ENCODE measurements at places on chromosomes 5 and 9. TPM values are rescaled to one million over a fixed set of nuclear protein-coding genes. Genes with fewer than 3 reads are reported as not detected.
A peak's percentile ranks its signal among the peaks of the same experiment; 100 is the strongest.

The RABL6 gene
- total RNA-seq: 62.2 TPM

The CYSRT1 gene
- total RNA-seq: 0.59 TPM

The ZNF366 gene
- 13.6 TPM for total RNA-seq

The CDX1 gene
- not detected for total RNA-seq

The CCL21 gene
- 138 TPM for total RNA-seq

The PCDHGC4 gene
- total RNA-seq: 1.5 TPM

The SLC4A9 gene
- total RNA-seq: 0.32 TPM

The F2RL1 gene
- total RNA-seq: 5.9 TPM

- DNase-seq: no peak
Observed at GRCh38 chr9:3656224-3656623, 130.4 kb upstream of the RFX3 start.

GRCh38 chr5:98483301-98483685 is 290.2 kb upstream of the RGMB start:
- no peak for DNase-seq

DNA sequence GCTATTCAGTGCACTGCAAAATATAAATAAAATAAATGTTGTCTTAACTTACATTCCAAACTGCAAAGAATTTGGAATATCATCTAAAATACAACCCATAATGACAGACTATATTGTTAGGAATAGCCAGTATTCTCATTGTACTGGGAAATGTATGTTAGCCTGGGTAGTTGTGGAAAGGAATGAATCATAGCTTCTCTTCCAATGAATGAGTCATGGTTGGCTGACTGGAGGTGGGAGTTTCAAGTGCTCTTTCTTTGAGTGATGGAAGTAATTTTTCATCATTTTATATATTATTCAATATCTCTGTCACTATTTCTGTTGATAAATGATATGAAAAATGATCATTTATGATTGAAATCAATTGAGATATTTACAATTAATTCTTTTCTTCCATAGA is 158.6 kb upstream of the ARRDC3 start:
- no peak for DNase-seq

GRCh38 chr5:15363601-15364000 is 136.4 kb upstream of the FBXL7 start:
- DNase-seq: no peak

DNA sequence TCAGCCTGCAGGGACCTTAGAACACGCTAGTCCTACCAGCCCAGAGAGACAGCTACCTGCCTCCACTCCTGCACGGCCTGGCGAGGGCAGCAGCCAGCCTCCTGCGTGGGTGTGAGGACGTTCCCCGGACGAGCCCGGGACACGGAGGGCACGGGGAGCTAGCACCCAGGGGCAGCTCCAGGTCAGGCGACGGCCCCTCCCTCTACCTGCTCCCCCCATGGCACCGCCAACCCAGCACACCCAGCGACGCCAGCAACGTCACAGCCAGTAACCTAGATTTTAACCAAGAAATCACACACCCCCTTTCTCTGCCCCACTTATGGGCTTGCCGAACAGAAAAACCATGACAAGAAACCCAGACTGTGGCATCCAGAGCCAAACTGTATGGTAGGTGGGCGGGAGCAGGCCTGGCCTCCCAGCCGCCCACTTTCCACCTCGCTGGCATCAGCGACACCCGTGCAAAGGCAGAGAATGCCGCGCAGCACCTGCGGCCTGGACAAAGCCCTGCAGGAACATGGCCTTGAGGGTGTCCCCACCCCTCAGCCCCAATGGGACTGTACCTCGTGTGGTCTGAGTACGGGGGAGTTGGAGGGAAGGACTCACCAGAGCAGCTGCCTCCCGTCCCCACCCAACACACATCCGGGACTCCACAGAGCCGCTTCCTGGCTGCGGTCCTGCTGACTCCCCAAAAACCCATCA is 47.9 kb downstream of the NACC2 start:
- DNase-seq: no peak

- DNase-seq: no peak
Observed at GRCh38 chr5:95841914-95842812, 19.6 kb upstream of the GLRX start.

DNA sequence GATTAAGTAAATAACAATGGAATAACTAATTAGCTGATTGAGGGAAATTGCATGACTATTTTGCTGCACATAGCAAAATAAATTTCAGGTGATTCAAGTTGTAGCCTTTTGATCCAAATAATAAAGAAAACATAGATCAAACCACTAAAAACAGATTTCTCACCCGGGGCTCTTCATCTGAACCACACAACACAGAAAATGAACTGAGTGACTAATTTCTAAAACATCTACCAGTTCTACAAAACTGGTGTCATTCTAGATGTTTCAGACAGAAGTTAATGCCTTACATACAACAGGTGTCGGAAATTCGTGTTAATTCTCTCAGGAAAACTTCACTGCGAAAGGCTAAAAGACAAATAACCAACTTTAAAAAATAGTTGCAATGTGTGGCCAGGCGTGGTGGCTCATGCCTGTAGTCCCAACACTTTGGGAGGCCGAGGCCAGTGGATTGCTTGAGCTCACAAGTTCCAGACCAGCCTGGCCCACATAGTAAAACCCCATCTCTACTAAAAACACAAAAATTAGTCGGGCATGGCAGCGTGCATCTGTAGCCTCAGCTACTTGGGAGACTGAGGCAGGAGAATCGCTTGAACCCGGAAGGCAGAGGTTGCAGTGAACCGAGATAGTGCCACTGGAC is 6.9 kb downstream of the PROP1 start:
- no peak for DNase-seq

GRCh38 chr5:116530276-116530675 is 44.3 kb downstream of the SEMA6A start:
- DNase-seq: no peak

DNA sequence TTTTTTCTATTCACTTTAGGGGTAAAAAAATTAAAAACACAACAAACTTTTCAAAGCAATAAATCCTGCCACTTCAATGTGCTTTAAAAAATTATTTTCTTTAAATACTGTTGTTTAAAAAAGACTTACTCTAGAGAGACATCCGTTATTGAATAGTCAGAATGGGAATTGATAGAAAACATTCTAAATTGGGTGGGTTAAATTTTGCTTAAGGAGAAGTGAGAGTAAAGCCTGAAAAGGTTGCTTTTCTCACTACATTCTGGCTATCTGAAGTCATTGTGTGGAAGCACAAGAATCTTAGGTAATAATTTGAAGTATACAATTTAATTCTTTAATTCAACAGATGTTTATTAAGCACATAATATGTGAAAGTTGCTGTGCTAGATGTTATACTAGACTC is 509.3 kb downstream of the NR2F1-AS1 start:
- no peak for DNase-seq

- DNase-seq: no peak
Observed at GRCh38 chr5:170867825-170868224, 6.0 kb downstream of the RANBP17 start.

DNA sequence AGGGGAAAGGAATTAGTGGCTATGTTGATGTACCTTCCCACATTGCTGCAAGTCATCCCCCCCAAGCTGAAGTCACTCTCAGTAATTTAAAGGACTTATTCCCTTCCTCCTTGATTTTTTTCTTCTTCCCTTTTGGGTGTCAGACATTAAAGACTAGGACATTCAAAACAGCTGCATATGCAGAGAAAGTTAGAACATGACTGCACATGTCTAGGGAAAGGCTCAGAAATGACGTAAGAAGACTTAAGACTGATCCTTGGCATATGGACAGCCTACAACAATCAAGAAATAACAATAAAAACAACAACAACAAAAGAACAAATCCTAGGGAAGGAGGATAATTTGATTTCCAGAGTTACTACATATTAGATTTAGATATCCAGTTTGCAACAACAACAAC is 997.5 kb downstream of the TLE4 start:
- DNase-seq: no peak

GRCh38 chr9:14471041-14471440 is 157.1 kb upstream of the NFIB start:
- no peak for DNase-seq

DNA sequence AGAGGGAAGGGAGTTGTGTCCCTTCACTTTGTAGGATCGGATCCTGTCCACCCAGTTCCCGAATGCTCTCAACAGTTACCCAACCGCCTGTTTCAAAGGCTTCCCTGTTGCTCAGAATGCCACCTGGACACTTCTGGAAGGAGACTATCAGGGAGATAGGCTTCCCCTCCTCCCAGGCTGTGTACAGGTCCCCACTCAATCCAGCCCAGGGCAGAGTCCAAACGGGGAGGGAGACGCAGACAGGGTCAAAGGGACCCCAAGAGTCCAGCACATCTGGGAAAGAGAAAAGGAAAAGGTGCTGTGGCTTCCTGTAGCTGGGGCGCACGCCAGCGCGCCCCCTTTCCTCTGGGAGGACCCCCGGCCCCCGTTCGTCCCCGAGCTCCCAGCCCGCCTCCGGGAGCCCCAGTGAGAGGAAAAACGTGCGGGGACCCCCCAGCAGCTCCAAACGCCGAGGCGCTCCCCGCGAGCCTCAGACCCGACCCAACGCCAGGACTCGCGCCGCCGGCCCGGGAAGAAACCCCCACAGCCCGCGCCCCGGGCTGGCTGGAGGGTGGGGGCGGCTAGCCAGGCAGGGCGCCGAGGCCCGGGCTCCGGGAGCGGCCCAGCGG is 640 bp downstream of the SURF4 start:
- no peak for DNase-seq

- peak; percentile 67 for DNase-seq
Observed at GRCh38 chr9:121285835-121286687, 18.1 kb downstream of the GSN start.

GRCh38 chr9:136545692-136545964 is 220 bp downstream of the NOTCH1 start:
- DNase-seq: no peak

GRCh38 chr5:124659798-124660197 is 86.6 kb downstream of the ZNF608 start:
- DNase-seq: no peak

GRCh38 chr5:123204251-123204650 is 115.2 kb downstream of the PRDM6 start:
- no peak for DNase-seq

GRCh38 chr5:15233566-15233965 is 266.4 kb upstream of the FBXL7 start:
- DNase-seq: no peak

- no peak for DNase-seq
Observed at GRCh38 chr9:1458503-1458902, 408.3 kb downstream of the DMRT2 start.

All from lower lobe of right lung (tissue), 2 donors.